ENCODE measurements at places on chromosomes 11 and 22.

DNA sequence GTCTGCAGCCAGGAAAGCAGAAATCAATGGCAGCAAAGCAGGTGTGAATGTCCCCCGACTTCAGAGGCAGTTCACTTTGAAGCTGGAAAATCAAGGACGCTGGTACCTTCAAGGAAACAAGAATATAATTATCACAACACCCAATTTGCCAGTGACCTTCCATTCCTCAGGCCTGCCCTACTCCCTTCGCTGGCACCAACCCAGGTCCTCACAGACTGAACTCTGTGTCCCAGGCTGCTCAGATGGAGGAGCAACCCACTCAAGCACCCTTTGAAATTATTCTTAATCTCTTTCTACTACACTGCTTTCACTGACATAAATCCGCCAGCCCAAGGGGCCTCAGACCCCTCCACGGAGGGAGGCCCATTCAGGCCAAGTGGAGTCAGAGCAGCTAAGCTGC lies 64.7 kb upstream of the WT1 start:
- DNase-seq = no peak

DNA sequence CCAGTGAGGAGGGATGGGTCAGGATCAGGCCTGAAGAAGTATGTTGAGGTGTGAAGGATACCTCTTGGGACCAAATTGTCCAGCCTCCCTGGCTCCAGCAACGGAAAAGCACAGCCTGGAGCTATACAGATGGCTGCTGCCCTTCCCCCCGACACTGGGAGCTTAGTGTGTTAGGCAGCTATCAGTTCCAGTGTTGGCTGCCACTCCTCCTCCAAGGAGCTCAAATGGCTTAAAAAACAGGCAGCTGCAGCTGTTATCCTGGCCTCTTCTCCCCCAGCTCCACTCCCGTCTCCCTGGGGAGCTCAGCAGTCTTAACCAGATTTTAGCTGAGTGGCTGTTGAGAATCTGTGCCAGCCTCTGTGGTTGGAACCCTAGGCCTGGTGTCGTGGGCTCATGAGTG lies 225.0 kb downstream of the JRKL start:
- DNase-seq = no peak

DNA sequence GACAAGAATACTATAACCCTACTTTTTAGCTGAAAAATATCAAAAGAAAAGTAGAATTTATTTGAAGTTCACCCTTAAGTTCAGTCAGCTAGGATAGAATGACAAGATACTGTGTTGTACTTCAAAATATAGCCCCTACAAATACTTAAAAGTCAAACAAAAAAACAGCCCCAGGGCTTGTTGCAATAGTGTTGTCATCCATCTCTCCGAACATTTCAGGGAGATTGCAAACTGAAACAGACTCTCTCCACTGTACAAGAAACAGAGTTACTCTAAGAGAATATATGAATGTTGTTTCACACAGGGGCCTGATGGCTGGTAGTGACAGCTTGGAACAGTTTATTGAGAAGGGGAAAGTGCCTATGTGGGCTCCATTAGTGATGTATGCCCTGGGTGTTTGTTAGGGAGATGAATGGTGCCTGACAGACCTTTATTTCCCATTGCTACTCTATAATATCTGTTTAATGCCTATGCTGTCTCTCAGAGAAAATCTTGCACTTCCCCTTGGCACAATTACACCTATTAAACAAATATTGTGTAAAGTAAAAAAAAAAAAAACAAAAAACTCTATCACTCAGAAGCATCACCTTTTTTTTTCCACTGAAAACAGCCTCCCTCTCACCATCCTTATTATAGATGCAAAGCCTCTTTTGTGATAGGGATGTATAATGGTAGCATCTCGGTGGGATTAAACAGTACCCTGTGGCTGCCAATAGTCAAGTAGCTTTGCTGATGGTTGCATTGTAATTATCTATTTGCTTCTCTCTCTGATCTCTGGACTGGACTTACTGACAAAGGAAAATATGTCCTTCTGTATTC lies 506.3 kb upstream of the LUZP2 start:
- no peak for DNase-seq

GRCh38 chr11:103541186-103541795 lies 432.1 kb downstream of the DYNC2H1 start:
- DNase-seq = no peak

Data from LoVo (cell line).